ENCODE measurements at places on chromosomes 3 and 15.

DNA sequence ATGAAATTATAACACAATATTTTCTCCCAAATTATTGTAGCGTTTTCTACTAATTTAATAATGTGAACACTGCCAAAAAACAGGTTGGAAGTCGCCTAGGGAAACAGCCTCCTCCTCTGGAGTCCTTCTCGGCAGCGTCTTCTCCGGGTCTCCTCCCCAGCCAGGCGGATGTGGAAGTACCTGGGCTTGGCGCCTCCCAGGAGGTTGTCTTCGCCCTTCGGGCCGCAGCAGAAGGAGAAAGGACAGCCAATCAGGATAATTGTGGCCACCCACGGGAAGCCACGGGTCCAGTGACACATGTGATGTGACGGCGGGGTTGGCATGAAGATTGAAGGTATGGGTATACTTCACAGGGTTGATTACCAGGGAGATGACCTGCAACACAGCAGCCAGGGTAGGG lies 491.2 kb downstream of the PYDC2 start:
- DNase-seq: no peak

DNA sequence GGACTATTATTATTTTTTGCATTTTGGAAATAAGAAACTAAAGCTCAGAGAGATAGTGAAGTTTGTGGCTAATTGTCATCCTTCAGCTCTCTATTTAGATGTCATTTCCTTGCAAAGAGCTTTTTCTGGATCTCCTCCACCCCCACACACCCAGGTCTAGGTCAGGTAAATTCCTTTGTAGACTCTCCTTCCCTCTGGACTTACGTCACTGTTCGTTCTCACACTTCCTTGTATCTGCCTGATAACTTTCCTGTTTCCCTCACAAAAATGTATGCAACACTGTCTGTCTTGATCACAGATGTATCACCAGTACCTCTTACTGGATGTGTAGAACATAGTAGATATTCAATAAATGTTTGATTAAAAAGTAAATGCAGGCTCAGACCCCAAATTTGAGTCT lies 6.1 kb upstream of the MB21D2 start:
- DNase-seq: no peak

- no peak for DNase-seq
Observed at GRCh38 chr15:98039596-98039995, 79.1 kb downstream of the ARRDC4 start.

- no peak for DNase-seq
Observed at GRCh38 chr3:183129243-183129642, 29.9 kb upstream of the MCCC1 start.

DNA sequence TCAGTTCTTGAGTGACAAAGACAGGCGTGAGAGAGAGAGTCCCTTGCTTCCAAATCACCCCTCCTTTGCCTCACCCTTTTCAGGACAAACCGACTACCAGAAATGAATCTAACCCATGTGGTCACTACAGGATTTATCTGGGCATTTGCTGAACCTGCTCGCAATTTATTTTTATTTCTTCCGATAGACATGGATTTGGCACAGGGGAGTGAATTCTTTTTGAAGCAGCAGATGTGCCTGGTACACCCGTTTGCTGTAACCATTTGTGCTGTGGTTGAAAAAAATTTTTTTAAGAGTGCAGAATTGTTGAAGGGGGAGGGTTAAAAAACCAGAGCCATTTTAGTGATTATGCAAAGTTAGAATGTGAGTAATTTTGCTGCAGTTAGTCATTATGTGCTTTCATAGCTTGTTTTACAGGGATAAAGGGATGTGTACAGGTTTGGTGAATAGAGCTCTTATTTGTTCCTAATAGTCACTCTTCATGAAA lies 442.0 kb downstream of the LPP start:
- no peak for DNase-seq

All from WTC11 (cell line).